ENCODE measurements at places on chromosomes 7 and 10. TPM values are rescaled to one million over a fixed set of nuclear protein-coding genes. Genes with fewer than 3 reads are reported as not detected.

The EBF3 gene
- total RNA-seq, result not detected

The CNPY4 gene
- total RNA-seq, result 17.0 TPM

The AKR1C1 gene
- total RNA-seq, result 1.0 TPM

The TAS2R5 gene
- total RNA-seq, result 1.0 TPM

GRCh38 chr7:130463553-130464434, 23.0 kb upstream of the CEP41 start:
- no peak for DNase-seq

DNA sequence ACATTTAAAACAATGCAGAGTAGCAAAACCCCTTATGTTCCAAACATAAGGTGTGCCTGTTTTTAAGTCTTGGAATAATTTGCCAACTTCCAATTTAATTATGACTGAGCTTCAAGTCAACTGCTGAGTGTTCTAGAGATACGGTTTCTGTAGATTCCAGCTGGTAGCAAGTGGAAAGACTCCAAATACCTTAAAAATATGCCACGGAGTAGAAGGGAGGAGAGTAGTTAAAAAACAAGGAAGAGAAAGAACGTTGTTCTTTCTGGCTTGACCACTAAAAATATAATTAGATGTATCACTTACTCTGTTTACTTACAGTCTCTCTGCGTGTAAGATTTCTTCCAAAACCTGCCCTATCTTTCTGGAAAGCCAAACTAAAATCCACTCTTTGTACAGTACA, 24.5 kb upstream of the ABLIM1 start:
- no peak for DNase-seq

DNA sequence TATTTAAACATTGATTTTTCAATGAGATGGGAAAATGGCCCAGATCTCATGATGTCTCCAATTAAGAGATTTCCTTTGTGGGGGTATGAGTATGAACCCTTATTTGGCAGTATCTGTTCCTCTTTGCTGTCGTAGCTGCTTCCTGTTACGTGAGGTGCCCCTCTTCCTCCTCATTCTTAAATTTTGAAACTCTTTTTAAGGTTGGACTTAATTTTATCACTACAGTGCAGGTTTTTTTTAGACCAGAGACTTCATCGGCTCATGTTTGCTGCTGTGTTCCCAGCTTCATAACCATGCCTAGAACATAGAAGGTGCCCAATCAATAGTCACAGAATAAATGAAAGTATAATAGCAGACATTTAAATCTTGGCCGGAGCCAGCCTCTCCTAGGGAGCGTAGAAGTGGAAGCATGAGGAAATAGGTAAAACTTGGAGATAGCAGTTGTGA, 2.4 kb downstream of the MIOS start:
- DNase-seq, result no peak

GRCh38 chr10:11806706-11807105, 16.4 kb upstream of the PROSER2 start:
- DNase-seq, result no peak

- DNase-seq, result no peak
These were observed 29.6 kb downstream of the CASP7 start for GRCh38 chr10:113709221-113709838.

- DNase-seq, result no peak
These were observed 15.5 kb upstream of the GTPBP4 start for GRCh38 chr10:972763-973162.

DNA sequence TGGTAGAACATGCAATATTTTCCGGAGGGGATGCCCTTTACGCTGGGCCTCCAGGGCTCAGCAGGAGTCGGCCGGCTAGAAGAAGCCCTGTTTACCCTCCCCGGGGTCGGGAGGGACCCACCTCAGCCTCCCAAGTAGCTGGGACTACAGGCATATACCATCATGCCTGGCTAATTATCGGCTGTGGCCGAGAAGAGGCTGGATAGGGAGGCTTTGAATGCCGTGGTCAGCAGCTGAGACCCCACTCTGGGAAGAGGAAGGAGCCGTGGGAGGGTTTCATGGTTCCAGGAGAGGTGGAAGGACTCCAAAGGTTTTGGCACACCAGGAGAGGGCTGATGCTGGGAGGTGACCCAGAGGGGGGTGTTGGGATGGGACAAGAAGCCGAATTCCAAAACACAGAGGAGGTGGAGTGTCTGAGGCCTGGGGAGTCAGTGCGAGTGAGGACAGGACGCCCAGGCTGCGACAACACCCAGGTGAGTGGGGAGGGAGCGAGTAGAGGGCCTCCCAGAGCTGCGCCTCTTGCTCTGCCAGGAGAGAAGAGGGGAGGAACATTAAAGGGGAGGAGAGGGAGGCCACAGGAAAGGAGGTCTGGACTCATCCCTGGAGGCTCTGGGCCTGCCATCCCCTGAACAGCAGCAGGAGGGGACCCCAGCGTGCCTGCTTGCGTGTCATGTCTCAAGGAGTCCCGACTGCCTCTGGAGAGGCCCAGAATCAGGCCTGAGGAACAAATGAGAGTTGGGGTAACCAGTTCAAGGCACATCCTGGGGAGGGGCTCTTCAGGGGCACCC, 19.6 kb downstream of the GRID2IP start:
- no peak for DNase-seq

DNA sequence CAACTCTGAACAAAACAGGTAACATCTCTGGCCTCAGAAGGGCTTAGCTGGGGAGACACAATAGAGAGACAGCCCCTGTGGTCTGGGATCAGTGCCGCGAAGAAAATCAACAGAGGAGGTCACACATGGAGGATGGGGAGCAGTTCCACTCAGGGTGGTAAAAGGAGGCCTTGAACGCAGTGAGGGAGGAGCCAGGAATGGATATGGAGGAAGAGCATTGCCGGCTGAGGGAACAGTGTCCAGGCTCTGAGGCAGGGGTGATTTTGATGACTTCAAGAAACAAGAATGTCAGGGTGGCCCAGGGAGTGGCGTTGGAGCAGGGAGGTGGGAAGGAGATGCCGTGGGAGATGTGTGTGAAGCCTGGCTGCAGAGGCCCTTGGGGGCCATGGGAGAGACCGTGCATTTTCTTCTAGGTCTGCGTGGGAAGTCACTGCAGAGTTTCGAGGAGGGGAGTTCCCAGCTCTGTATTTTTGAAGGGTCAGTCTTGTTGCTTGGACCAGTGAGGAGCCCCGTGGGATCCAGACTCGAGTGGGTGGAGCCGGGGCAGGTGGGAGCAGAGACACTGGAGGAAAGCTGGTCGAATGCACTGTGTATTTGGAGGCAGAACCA, 35.7 kb upstream of the SH2D4B start:
- DNase-seq, result no peak

All from activated CD4-positive, alpha-beta T cell treated with anti-CD3 and anti-CD28 coated beads, Interleukin-2, amount 10 ng/mL, durations not matched to agents 24 days and 14 days (primary cell).